ENCODE measurements at places on chromosomes 2 and 18.

DNA sequence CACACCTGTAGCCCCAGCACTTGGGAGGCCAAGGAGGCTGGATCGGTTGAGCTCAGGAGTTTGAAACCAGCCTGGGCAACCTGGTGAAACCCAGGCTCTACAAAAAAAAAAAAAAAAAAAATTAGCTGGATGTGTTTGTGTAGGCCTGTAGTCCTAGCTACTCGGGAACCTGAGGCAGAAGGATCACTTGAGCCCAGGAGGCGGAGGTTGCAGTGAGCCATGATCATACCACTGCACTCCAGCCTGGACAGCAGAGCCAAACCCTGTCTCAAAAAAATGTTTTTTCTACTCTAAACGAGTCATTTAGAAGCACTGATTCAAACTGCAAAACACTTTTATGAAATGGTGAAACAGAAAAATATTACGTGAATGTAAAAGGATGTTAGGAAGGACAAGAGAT lies 69.1 kb upstream of the SLC39A10 start:
- ATAC-seq = no peak

GRCh38 chr2:174568425-174568824 lies 29.2 kb downstream of the WIPF1 start:
- peak; percentile 69 for ATAC-seq

GRCh38 chr18:2448565-2449151 lies 122.6 kb downstream of the METTL4 start:
- no peak for ATAC-seq

GRCh38 chr2:135052997-135053474 lies 944 bp downstream of the RAB3GAP1 start:
- ATAC-seq = peak; percentile 10

DNA sequence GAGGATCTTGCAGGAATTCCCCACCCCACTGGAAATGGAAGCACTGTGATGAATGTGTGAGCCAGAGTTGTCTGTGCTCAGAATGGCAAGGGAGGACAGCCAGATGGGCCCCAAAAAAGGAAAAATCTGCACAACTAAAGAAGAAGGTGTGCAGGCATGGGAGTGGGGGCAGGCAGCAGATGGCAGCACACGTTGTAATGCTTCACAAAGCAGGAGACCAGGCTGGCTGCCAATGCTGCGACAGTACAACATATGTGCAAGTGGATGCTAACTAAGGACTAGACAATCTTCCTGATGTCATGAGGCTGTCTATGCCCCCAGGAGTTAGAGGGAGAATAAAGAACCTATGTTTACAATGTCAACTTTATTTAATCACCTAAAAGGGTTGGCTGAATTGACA lies 27.2 kb downstream of the ST6GAL2 start:
- ATAC-seq = no peak

- no peak for ATAC-seq
Measured at GRCh38 chr2:237358721-237359517, 55.0 kb downstream of the COL6A3 start.

DNA sequence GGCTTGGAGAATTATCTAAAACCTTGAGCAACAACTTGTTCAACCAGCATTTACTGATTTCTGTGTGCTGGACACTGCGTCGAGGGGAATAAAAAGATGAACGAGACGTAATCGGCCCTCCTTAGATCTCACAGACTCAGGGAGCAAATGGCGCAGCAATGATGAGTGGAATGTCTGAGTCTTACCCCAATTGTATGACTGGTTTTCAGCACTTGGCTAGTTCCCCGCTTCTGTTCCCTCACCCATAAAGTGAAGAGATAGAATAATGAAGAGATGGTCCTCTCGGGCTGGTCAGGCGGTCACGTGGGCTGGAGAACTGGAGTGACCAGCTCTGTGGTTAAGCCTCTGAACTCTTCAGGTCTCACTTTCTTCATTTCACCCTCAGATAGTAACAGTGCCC lies 17.3 kb upstream of the GATA6 start:
- no peak for ATAC-seq

- no peak for ATAC-seq
Measured at GRCh38 chr2:68435615-68436014, 31.5 kb downstream of the FBXO48 start.

DNA sequence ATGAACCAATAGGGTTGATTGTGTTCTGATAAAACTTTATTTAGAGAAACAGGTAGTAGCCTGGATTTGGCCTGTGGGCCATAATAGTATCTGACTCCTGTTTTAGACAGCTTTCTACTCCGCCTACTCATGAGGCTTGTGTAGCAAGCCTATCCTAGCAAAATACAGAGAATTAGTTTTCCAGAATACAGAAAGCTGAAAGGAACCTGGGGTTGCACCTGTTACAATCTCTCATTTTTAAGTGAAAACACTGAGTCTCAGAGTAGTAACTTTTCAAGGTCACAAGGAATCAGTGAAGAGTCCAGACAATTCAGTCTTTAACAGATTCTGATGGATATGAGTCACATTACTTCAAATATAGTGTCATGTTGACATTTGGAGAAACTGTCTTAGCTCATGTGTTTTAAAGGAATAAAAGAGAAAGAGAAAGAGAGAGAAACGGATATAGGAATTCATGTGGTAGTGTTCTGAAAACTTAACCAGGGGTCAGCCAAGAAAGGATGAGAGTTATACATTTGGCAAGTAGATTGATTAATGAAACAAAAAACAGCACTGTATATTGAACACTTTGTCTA lies 17.0 kb downstream of the ARHGAP28 start:
- ATAC-seq = no peak

- no peak for ATAC-seq
Measured at GRCh38 chr2:48145845-48146452, 239.7 kb upstream of the FBXO11 start.

GRCh38 chr2:28355521-28356094 lies 37.0 kb upstream of the FOSL2 start:
- ATAC-seq = no peak

DNA sequence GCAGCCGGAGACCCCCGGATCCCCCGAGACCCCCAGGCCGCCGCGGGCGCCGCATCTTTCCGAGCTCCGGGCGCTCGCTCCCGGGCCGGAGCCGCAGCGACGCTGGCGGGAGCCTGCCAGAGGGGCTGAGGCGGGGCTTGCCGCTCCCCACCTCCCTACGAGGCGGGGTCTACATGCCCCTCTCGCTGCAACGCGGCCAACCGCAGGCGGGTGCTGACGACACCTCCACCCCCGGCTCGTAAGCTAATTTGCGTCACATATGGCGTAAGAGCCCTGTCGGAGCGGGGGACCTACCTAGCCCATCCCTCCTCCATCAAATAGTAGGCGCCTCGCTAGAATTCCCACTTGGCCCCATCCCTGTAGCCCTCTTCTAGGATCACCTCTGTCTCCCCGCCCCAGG lies at the start of gene PTPRN:
TSS of gene PTPRN (minus strand) at position 124 of the 400 bp plus-strand sequence. CDS start at position 55, 69 bp downstream.
- ATAC-seq = no peak

GRCh38 chr2:237631007-237631785 lies 3.8 kb downstream of the LRRFIP1 start:
- peak; percentile 63 for ATAC-seq

GRCh38 chr2:8563814-8564474 lies 117.9 kb upstream of the ID2 start:
- ATAC-seq = no peak

DNA sequence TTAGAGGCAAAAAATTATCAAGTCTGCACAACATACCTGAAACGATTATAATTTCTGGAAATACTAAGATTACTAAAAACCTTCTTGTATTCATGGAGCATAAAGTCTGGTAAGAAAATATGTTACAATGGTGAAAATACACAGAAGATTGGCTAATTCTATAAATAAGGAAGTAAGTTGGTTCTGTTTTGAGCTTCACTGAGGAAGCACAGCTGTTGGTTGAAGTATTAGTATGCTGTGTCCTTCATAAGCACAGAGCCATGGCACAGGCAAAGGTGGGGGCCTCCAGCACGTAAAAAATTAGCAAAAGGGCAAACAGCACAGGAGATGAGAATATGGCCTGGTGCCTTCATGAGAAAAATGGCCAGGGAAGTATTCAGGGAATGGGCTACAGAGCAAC lies 40.4 kb upstream of the ANKRD62 start:
- peak; percentile 89 for ATAC-seq

GRCh38 chr2:197308996-197309690 lies 1.4 kb downstream of the ANKRD44 start:
- no peak for ATAC-seq

DNA sequence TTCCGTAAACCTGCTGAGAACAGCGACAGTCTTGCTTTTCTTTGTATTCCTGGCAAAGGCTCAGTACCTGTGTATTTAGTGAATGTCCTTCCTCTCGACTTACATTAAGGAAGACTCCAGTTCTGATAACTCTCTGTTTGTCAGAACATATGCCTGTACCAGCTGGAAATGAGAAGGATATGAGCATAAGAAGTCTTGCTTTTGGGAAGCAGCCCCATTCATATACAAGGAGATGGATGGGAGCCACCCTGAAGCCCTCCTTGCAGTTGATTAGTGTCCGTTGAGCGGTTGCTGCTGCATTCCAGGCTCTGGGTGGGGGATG lies 59.8 kb downstream of the SH3BP4 start:
- ATAC-seq = no peak

GRCh38 chr18:37259711-37260110 lies 305.9 kb downstream of the CELF4 start:
- no peak for ATAC-seq

DNA sequence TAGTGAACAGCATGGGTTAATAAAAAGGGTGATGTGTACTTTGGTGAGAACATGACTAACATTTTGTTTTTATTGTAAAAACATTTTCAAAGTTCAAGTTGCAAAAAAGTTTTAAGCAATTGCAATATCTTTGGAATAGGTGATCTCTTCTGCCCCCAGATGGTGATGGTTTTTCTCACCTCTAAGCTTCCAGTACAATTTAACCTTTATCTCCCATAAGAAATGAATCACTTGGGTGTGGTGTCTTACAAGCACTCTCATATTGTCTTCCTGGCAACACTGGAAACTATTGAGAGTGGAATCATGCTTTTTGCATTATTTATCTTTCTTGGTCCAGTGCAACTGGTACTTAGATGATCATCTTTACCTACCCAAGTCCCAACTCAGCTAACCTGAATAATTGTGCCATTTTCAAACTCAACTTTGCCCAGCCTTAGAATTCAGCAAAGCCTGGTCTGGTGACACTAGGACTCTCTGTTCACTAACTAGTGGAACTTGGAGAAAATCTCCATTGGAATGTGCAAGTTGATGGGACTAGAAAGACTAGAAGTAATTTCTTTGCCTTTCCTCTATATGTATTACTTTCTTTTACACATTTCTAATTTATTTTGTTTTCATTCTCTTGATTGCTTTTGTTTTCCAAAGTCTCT lies 964.7 kb upstream of the ZEB2 start:
- ATAC-seq = peak; percentile 48

DNA sequence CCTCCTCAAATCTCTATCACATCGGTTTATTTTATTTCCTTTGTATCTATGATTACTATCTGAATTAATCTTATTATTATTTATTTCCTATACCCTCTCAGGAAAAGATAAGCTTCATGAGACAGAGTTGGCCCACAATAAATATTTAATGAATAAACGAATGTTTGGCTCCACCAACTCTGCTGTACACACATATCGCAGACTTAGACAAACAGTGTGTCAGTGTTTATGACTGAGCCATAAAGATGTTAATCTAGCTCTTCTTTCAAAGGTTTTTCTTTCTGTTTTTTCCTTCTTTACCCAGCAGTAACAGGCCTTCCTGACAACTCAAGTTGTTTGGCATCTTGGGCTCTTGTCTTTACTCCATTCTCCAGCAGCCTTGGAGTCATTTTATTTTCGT lies 329.5 kb downstream of the CDH2 start:
- no peak for ATAC-seq

- ATAC-seq = no peak
Measured at GRCh38 chr2:29174937-29175336, 59.7 kb downstream of the CLIP4 start.

DNA sequence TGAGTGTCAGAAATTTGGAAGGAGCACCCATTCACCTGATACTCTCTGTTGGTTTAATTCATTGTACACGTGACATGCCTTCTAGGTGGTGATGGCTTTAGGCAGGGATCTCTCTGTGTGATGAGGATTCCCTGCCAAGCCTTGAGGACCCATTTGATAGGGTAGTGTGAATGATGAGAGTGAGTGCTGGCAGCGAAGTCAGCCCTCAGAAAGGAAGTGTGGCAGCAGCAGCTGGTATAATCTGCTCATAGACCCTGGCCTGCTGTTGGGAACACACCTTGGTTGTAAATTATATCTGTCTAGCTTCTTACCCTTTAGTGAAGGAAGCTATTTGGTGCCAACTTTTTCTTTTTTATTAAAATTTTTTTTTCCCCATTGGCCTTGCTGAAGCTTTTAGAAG lies 164.5 kb downstream of the HAUS1 start:
- ATAC-seq = no peak

DNA sequence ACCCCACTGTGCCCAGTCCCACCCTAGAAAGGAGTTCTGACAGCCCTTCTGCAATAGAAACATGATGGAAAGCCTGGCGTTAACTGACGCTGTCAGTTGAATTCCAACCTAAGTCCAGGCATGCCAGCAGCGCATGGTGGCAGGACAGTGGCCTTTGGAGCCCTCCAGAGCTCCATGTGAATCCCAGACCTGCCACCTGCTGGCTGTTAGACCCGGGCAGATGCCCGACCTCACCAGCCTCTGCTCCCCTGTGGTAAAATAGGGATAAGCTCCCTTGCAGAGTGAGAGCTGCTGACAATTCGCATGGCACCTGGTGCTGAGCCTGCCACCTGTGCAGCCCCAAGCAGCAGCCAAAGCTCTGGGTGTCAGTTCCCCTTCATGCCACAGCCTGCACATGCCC lies 138.6 kb downstream of the LOXHD1 start:
- no peak for ATAC-seq

DNA sequence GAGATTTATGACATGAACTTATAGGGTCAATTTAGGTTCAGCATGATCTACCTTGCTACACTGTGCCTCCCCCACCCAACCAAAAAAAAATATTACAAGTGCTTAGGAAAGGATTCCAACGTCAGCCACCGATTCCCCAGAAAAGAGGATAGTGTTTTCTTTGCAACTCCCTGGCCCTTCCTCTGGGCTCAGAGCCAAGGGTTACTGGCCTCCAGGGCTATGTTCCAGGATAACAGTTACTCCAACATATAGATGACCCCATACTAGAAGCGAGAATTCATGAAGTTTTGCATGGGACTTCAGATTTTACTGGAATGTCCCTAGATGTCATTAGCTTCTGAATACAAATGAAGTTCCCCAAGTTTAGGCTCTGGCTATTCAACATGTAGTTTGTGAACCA lies 172.1 kb downstream of the UPP2 start:
- no peak for ATAC-seq

GRCh38 chr2:123692121-123692520 lies 333.0 kb upstream of the CNTNAP5 start:
- ATAC-seq = no peak
